ENCODE measurements at places on chromosomes 2 and 18. TPM values are rescaled to one million over a fixed set of nuclear protein-coding genes. Genes with fewer than 3 reads are reported as not detected.

DNA sequence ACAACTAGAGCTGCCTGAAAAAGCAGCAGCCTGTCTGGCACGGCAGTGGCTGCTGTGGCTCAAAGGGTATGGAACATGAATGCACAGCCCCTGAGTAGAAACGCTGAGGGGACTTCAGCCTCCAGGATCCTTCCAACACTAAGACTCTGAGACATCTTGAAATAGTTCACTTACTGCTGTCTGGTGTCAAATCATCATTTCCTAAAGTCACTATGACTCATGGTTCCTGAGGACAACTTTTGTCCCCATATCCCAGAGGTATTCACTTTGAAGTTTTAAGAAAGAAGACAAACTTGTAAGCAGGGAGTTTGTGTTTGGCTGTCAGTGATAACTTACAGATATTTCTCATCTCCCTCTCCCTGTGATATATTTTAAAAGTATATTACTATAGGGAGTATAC lies 33.3 kb upstream of the NEB start:
- no peak for DNase-seq

The LAMA1 gene
- 0.49 TPM for total RNA-seq

GRCh38 chr2:80363330-80363729 lies 58.8 kb upstream of the LRRTM1 start:
- no peak for DNase-seq

The ADNP2 gene
- total RNA-seq, result 16.2 TPM

The NOP58 gene
- total RNA-seq, result 30.8 TPM

The CFC1 gene
- not detected for total RNA-seq

The CDH20 gene
- total RNA-seq, result not detected

DNA sequence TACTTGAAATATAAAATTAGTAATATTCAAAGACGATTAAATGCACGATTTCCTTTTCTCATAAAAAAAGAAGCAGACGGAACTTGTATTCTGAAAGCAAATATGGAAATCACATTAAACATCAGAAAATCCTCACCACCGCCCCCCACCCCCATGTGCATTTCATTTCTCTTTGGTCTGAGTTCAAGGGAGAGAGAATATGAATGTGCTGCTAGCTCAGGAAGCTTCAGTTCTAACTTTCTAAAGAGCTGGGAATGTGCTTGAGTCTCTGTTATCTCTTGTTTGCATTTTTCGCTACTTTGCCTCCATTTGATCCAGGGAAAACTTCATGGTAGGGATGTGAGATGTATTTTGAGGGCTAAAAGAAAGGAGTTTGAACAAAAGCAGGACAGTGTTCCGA lies 143.6 kb downstream of the NEDD4L start:
- no peak for DNase-seq

DNA sequence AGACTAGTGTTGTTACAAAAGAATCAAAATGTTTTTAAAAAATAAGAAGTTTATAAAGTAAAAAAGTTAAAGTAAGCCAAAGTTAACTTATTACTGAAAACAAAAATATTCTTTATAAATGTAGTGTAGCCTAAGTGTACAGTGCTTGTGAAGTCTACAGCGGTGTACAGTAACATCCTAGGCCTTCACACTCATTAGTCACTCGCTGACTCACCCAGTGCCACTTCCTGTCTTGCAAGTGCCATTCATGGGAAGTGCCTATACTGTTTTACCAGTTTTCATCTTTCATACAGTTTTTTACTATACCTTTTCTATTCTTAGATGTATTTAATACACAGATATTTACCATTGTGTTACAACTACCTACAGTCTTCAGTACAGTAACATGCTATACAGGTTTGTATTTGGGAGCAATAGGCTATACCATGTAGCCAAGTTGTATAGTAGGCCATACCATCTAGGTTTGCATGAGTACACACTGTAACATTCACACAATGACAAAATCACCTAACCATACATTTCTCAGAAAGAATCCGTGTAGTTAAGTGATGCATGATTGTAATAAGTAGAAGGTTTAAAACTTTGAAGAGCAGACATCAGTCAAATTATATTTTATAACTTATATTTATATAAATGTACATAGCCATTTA lies 13.4 kb downstream of the SERPINB7 start:
- no peak for DNase-seq

- DNase-seq, result no peak
These were observed 23.0 kb downstream of the STK39 start for GRCh38 chr2:168224346-168224745.

DNA sequence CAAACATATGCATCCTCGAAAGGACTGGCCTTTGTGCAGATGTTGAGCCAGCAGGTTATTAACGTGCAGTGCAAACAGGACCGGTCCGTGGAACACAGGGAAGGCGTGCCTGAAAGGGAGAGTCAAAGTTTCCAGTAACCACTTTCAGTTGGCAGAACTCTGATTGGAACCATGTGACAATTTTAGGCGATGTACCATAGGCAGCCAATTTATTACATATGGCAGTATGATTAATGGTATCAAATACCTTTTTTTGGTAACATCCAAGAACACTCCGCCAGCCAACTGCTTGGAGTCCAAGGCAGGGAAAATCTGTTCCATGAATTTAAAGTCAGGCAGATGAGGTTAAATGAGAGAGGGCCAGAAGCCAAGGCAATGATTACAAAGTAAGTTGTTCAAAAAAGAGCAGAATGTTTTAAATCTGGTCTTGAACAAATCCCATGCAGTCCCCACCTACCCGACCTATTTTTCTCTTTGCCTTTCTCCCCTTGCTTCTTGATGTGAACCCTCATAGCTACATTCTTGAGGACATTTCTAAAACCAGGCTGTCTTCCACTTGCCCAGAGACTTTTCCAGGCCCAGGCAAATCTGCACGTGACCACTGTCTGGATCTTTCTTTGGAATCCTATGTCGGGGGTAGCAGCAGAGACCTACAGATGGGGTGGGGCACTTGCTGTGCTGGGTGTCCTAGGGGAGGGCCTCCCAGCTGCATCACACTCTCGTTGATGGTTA lies 351.7 kb downstream of the HRH4 start:
- DNase-seq, result no peak

GRCh38 chr2:181461056-181461997 lies 4.1 kb downstream of the ITGA4 start:
- DNase-seq, result no peak

The GPR45 gene
- not detected for total RNA-seq

DNA sequence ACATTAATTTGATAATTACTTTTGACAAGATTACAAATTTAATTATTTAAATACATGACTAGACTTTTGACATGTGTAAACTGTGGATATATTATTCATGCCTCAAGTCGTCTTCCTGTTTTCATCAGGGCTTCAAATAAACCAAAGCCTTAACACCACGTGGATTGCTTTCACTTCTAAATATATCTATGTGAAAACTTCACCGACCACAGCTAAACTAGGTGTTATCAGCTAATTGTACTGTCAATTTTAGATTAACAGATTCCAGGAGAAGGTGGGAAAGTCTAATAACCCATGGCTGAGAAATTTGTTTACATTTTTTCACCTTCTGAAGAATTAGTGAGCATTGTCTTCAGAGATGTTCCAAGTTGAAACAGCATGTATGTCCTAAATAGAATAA lies 494.7 kb upstream of the FAM98A start:
- no peak for DNase-seq

GRCh38 chr2:195318440-195319111 lies 338.4 kb upstream of the SLC39A10 start:
- DNase-seq, result peak; percentile 33

GRCh38 chr2:37005118-37005868 lies 39.0 kb upstream of the STRN start:
- no peak for DNase-seq

GRCh38 chr2:85605406-85606115 lies 3.1 kb upstream of the TMEM150A start:
- DNase-seq, result no peak

GRCh38 chr2:137525641-137526190 lies 438.6 kb upstream of the HNMT start:
- DNase-seq, result no peak

DNA sequence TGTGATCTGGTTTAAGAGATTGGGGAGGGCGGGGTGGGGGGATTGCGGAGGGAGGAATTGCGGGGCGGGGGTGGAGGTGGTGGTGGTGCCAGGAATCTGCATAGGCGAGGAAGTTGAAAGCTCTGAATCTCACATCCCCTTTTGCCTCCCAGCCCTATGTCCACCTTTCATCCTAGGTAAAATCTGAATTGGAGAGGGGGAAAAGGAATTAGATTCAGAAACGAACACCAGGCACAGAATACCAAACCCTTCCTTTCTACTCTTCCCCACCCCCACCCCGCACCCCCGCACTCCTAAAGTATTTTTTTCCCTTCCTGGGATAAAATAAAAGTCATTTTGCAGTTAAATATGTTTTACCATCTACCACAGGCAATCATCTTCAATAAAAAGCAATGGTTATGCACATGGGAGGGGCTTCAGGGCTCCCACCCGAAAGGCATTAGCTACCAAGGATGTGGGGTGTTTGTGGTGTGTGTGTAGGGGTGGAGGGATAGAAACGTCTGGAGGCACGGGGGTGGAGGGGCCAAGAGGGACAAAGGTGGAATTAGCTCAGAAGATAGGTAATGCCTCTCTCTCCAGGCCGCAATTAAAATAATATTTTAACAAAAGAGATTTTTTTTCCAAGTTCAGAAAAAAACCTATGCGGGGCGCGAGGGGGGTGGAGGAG lies 1.8 kb downstream of the IGFBP5 start:
- DNase-seq, result no peak
